ENCODE measurements at places on chromosomes 5 and 9.

DNA sequence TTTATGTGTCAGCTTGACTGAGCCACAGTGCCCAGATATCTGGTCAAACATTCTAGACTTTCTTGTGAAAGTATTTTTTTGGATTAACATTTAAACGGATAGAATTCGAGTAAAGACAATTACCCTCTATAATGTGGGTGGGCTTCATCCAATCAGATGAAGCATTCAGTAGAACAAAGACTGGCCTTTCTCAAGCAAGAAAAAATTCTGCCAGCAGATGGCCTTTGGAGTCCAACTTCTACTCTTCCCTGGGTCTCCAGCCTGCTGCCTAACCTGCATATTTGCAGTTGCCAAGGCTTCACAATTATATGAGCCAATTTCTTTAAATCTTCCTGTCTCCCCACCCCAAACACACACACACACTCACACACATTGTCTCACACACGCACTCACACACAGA lies 86.4 kb downstream of the MED10 start:
- DNase-seq: peak; percentile 40

GRCh38 chr9:34578241-34579103 lies 11.1 kb downstream of the CNTFR start:
- peak; percentile 66 for DNase-seq

GRCh38 chr9:18361646-18362045 lies 112.3 kb upstream of the ADAMTSL1 start:
- DNase-seq: no peak

- no peak for DNase-seq
These were observed 9.9 kb upstream of the HMCN2 start for GRCh38 chr9:130255631-130256134.

GRCh38 chr9:137017791-137018497 lies 10.1 kb downstream of the ABCA2 start:
- no peak for DNase-seq

DNA sequence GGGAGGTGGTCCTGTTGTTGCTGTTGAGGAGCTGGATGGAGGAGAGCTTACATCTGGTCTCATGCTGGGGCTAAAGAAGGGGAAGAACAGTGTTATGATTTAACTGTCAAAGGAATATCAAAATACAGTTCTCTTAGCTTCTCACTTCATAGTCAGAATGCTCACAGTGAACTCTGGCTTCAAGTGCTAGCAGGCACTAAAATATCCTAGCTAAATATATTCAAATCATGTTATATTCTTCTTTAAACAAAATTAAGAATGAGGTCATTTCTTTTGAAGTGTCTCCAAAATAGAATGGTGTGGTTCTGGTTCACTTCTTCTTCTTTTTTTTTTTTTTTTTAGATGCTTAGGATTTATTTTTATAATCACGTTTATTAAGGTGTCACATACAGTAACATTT lies 89.4 kb downstream of the NR3C1 start:
- DNase-seq: no peak

DNA sequence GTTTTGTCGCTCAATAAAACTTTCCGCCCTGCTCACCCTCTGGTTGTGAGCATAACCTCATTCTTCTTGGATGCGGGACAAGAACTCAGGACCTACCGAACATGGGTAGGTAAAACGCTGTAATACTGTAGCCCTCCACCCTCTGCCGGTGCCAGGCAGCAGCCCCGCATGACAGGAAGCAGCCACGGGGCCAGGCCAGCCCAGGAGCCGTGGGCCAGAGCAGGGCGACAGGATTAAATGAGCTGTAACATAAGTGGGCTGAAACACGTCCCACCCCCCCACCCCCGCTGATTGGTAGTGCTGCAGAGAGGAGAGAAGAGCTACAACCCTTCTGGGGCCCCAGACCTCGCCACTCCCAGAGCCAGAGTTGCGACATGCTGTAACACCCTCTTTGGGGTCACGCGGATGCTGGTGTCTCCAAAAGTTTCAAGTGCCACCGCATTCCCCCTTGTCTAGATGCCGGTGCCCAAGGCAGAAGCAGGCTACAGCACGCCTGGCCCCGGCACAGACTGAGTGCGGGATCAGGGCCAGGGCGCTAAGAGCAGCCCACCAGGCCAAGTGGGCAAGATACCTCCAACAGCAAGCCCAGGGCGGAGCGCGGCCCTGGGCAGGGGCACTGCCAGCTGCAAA lies 81.8 kb downstream of the FBXW11 start:
- DNase-seq: no peak

GRCh38 chr5:14155739-14156138 lies 12.6 kb downstream of the TRIO start:
- no peak for DNase-seq

GRCh38 chr9:120424248-120424647 lies 155.7 kb downstream of the CDK5RAP2 start:
- no peak for DNase-seq

DNA sequence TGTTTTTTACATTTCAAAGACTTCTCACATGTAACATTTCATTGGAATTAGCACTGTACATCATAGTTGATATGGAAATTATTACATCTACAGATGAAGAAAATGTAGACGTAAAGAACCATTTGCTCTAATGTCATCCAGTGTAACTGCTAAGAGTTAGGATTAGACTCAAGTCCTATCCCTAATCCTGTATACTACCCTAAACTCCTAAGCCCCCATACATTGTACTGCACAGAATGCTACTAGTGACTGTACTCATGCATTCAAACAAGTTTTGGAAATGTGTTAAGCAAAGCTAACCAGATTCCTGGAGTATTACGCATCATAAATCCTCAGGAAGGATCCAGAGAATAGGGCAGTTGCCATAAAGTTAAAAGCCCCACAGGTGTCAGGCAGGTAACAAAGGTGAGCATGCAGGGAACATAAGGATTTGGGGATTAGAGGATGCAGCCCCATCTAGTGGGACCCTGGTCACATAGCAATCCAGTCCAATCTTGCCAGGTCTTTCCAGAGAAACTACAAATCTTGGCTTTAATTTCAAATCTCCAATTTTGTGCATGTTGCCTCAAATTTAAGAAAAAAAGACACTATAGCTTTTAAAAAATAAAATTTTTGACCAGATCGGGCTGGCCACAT lies 32.0 kb downstream of the HAVCR1 start:
- peak; percentile 23 for DNase-seq
